DMS 273 treated with DMSO at 0.1 percent for 48 hours (cell line): ENCODE measurements at places on chromosomes 4 and X.

DNA sequence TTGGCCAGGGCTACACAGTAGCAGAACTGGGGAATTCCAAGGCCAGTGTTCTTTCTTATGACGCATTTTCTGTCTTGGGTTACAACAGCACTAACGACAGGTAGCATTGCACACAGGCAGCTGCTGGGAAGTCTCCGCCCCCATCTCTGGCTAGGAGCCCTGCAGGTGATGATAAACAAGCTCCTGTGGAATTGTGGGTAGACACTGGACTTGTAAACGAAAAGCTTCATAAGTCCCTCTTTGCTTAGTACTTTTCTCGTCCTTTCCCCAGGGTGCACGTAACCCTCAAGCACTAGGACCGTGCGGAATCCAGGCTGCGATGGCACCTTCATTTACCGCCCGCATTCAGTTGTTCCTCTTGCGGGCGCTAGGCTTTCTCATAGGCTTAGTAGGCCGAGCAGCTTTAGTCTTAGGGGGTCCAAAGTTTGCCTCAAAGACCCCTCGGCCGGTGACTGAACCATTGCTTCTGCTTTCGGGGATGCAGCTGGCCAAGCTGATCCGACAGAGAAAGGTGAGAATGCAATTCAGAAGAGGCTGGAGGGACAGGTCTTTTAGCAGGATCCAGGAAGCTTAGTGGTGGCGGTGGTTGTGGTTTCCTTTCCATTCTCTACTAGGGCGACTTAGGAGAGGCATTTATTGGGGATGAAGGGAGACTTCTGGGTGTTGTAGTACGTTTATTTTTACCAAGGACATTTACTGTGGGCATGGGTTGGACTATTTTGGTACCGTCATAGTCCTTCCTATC lies at the start of gene FAAH2:
Gene FAAH2 (plus strand): TSS at position 200 of the 745 bp plus-strand sequence. CDS start 120 bp downstream, at position 320.
- DNase-seq, result no peak

GRCh38 chr4:63742882-63743281 lies 666.4 kb downstream of the TECRL start:
- no peak for DNase-seq

DNA sequence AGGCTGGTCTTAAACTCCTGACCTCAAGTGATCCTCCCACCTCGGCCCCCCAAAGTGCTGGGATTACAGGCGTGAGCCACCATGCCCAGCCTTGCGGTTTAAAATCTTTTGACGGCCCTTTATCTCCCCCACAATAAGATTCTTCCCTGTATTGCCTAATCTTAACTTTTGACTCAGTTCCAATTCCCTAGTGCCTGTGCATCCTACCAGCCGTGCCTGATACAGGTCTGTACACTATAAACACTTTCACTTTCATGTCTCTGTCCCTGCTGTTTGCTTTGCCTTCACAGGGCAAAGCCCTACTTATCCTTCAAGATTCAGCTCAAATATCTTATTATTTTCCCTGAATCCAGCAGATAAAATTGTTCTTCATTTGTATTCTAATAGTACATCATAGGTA lies 74.6 kb downstream of the WDR44 start:
- no peak for DNase-seq

DNA sequence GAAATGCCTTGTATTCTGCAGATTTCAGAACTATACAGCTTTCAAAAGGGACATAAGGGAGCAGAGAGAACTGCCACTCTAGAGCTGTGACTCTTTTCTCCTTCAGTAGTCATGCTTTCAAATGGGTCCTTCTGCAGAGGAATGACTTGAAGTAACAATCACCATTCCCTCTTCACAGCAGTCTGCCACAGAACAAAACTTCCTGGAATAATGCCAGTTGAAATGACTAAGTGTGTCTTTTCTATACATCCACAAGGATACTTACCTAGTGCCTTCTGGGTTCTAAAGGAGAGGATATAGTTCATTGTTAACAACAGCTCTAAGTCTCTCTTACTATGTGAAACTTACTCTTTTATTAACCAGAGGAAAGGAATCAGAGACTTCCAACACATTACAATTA lies 515.4 kb upstream of the ATOH1 start:
- DNase-seq, result no peak

- DNase-seq, result no peak
Observed at GRCh38 chr4:72290737-72291136, 258.9 kb downstream of the NPFFR2 start.

DNA sequence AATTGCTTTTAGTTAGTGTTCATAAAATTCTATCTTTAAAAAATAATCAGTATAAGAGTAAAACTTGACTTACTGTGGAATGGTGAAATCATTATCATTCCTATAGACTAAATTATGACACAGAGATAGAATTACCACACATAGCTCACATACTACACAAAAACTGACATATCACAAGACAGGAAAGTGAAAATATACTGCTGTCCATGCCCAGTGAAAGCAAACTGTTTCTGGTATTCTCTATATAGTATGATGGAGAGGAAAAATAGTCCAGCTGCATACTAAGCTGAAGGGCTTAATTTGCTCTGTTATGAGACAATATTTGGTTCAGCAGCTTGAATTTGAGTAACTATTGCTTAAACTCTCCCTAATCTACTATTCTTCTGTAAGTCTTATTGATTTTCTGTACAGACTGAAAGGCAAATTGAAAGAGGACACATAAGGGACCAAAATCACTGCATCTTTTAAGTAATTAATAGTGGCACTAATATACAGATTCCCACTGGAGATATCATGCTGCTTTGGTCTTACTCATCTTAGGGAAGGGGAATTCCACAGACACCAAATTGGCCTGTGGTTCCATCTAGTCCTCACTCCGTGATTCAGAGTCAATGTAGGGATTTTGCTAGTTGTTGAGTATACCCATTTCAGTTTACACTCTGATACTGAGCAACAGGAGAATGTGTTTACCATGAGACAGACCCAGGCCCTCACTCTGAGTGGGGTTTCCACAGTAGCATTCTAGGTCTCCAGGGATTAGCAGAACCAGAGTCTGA lies 47.4 kb upstream of the AGA start:
- no peak for DNase-seq

GRCh38 chr4:76305033-76305687 lies 1.4 kb upstream of the STBD1 start:
- DNase-seq, result no peak

GRCh38 chr4:35175894-35176293 lies 1068.4 kb downstream of the ARAP2 start:
- DNase-seq, result no peak

- peak; percentile 15 for DNase-seq
Observed at GRCh38 chr4:98794565-98795205, 134.2 kb downstream of the EIF4E start.

- DNase-seq, result no peak
Observed at GRCh38 chr4:175561696-175562095, 250.4 kb downstream of the GPM6A start.

DNA sequence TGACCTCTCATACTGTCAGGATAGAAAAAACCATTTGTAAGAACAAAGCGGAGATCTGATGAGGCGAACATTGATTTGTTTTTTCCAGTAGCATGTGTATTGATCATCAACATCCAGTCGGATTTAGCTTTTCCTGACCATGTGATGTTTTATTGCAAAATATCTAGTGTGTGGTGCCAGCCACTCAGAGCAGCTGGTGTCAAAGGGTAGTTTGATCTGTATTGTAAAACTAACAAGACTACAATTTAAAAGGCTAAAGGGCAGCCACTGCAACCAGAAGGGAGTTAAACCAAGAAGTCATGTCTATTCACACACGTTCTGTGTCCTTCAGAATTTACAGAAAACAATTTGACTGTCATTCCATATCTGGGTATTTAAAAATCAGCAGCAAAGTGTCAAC lies 719.0 kb upstream of the FRG1 start:
- DNase-seq, result no peak

DNA sequence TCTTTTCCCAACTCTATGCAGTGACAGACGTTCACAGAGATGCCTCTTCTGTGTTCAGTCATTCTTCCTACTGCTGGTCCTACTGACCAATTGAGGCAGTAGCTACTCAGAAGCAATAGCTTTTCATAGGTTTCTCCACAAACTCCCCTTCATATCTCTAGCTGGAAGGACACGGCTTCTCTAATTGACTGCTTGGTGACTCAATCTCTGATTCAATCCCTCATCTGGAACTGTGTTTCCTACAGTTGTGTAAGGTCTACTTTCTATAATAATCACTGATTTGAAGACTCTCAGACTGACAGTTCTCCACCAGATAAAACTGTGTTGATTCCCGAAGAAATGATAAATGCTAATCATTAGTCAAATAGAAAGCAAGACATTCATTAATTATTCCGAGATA lies 111.5 kb downstream of the DTHD1 start:
- DNase-seq, result no peak
